ENCODE measurements at places on chromosomes 2 and 18.

DNA sequence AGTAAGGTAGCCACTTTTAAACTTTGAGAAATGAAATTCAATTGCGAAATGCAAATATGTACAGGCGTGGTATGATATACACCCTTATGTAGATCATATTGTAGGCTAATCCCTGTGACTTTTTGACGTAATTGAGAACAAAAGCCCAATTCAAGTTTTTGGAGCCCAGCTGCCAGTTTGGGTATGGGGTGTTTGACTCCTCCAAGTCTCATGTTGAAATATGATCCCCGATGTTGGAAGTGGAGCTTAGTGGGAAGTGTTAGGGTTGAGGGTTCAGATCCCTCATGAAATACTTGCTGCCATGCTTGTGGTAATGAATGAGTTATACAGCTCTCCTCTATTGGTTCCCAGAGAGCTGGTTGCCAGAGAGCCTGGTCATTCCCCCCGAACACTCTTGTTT is 1666.8 kb downstream of the SUCLG1 start:
- no peak for DNase-seq

- DNase-seq = no peak
Measured at GRCh38 chr2:59353306-59353921, 1112.3 kb upstream of the FANCL start.

DNA sequence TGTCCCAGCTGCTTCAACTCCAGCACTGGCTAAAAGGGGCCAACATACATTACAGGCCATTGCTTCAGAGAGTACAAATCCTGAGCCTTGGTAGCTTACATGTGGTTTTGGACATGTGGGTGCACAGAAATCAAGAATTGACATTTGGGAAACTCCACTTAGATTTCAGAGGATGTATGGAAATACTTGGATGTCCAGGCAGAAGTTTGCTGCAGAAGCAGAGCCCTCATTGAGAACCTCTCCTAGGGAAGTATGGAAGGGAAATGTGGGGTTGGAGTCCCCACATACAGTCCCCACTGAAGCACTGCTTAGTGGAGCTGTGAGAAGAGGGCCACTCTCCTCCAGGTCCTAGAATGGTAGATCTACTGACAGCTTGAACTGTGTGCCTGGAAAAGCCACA is 218.0 kb upstream of the CWC22 start:
- DNase-seq = no peak

GRCh38 chr2:66428986-66429612 is 5.8 kb upstream of the MEIS1 start:
- no peak for DNase-seq

DNA sequence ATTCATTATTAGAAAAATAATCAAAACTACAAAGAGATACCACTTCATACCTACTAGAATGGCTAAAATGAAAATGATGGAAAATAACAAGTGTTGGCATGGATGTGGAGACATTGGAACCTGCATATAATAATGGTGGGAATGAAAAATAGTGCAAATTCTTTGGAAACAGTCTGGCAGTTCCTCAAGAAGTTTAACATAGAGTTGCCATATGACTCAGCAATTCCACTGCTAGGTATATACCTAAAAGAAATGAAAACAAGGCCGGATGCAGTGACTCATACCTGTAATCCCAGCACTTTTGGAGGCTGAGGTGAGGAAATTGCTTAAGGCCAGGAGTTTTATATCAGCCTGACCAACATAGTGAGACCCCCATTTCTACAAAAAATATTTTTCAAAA is 41.6 kb upstream of the ACYP2 start:
- no peak for DNase-seq

- DNase-seq = no peak
Measured at GRCh38 chr2:215878476-215879063, 134.8 kb downstream of the MREG start.

DNA sequence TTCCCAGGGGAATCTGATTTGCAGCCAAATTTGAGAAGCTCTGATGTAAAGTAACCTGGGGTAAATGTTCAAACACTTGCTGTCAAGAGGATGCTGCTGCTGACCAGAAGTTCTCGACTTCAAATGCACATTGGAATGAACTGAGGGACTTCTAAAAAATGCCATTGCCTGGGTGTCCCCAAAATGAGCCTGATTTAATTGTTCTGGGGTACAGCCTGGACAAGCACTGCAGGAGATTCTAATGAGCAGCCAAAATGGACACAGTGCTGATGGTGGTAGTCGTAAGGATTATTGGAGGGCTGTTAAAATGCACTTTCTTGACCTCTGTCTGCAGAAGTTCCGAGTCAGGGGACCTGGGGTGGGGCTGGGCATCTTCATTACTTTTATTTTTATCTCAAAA is 49.5 kb downstream of the LIPG start:
- DNase-seq = no peak

DNA sequence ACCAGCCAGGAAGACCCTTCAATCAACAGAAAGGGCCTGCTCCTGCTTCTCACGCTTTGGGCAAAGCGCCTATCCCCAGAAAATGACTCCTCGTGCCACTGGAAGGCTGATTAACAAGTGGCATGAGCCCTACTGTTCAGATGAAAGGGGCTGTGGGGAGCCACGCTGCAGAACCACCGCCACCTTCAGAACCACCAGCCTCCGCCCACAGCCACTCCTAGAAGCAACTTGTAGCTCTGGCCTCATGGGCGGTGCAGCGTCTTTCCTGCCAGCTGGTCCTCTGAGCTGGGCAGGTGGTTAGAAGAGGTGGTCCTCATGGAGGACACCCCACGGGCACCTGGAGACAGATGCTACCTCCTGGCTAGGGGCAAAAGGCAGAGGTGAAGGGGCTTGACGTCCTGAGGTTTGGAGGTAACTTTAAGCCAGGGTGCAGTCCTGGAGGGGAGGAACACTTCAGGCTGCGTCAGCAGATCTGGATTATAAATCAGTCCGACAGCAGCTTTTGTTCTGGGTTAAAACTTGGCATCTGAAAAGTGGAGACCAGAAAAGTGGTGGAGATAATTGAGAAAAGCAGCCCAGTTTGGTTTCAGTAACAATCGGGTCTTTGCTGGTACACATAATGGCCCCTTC is 861 bp upstream of the SEMA4C start:
- no peak for DNase-seq

GRCh38 chr2:44930274-44931197 is 11.0 kb upstream of the SIX3 start:
- no peak for DNase-seq

- DNase-seq = no peak
Measured at GRCh38 chr2:46887028-46887885, 28.3 kb downstream of the MCFD2 start.

GRCh38 chr18:34789768-34790344 is 79.8 kb downstream of the DTNA start:
- no peak for DNase-seq

DNA sequence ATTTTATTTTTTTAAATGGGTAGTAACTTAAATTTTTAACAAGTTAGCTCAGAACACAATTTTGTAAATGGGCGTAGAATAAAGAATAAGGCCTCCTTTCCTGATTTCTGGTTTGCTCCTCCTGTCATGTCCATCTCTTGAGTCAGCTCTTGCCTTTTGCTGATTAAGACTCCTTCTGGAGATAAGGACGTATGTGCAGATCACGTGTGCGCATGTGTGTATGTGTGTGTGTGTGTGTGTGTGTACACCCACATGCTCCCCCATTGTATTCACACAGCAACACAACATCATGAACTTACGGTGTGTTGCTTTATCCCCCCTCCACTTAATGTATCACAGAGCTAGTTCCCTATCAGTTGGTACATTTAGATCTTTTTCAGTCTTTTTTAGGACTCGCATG is 182.9 kb downstream of the PRKCE start:
- no peak for DNase-seq

Data from T1000 (cell line).